Brain pericyte (primary cell): ENCODE measurements at places on chromosomes 1 and 21.

DNA sequence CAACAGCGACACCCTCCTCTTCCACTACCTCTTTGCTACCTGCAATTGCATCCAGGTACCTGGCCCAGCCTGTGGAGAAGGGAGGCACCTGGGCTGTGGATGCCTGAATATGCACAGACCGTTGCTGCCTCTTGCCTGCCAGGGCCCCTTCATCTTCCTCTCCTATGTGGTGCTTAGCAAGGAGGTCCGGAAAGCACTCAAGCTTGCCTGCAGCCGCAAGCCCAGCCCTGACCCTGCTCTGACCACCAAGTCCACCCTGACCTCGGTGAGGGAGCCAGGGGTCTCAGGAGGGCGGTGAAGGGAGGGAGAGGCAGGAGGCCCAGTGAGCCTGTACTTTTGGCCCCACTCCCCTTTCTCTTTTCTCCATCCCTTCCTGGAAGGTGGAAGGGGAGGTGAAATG, 11.5 kb downstream of the PSRC1 start:
- no peak for DNase-seq

DNA sequence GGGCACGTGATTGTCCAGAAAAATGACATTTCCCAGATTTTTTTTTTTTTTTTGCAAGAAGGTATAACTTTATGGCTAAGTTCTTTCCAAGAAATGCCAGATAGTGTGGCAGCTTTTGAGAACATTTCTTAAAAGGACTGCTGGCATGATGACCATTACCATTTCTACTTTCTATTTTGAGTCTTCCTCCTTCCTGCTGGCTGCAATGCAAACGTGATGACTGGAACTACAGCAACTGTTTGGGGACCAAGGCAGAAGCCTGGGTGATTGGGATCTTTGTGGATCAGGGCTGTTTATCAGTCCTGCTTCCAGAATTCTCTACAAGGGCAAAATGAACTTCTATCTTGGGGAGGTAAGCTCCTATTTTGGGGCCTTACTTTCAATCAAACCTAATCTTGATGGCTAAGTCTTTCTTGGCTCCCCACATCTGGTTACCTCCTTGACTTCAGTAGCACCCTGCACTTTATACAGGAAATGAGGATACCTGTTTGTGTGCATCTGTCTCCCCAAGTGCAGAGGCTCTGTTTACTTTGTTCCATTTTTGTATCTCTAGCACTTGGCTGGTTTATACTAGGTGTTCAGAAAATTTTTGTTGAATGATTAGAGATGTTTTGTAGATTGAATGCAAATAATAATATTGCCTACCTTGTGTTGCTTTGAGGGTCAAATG, 3.7 kb upstream of the DDX20 start:
- DNase-seq = no peak

DNA sequence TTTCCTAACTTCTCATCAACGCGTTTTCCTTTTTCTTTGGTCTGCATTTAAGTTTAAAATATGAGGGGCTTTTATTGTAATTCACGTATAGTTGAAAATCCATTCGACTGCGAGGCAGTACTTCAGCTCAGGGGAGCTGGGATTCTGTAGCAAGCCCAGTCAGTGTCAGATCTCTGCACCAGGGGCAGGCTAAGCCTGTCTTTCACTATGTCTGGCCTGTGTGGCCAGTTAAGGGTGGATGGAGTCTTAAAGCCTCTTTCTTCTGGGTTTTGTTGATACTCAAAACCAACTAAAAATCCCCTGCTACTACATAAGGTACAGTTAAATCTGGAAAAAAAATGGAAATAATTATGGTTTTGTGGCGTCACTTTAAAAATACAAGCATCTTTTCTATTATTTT, 124.7 kb downstream of the TYW3 start:
- DNase-seq = no peak

GRCh38 chr1:32761253-32761877, 55.8 kb downstream of the YARS1 start:
- no peak for DNase-seq

- DNase-seq = no peak
Observed at GRCh38 chr1:93708734-93709481, 27.3 kb upstream of the BCAR3 start.

- no peak for DNase-seq
Observed at GRCh38 chr1:212310383-212310782, 25.2 kb downstream of the PPP2R5A start.

DNA sequence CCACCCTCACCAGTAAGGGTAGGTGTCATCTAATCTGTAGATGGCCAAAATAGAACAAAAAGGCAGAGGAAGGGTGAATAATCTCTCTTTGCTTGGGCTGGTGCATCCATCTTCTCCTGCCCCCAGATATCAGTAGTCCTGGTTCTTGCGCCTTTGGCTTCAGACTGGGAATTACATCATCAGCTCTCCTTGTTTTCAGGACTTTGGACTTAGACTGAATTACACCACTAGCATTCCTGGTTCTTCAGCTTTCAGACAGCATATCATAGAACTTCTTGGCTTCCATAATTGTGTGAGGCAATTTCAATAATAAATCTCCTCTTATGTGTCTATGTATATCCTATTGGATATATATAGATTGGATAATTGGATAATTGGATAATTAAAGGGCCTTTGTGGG, 403.0 kb upstream of the USP24 start:
- DNase-seq = no peak

GRCh38 chr1:243335292-243335691, 79.5 kb downstream of the SDCCAG8 start:
- DNase-seq = no peak

- no peak for DNase-seq
Observed at GRCh38 chr1:15344800-15345704, 64.6 kb upstream of the EFHD2 start.
